Stimulated activated CD4-positive, alpha-beta T cell treated with anti-CD3 and anti-CD28 coated beads, Interleukin-2, amount 100 ng/mL, for 24 hours (primary cell): ENCODE measurements at places on chromosomes 13 and 19.

GRCh38 chr13:73803997-73804396 lies 330.2 kb downstream of the KLF12 start:
- DNase-seq = no peak

DNA sequence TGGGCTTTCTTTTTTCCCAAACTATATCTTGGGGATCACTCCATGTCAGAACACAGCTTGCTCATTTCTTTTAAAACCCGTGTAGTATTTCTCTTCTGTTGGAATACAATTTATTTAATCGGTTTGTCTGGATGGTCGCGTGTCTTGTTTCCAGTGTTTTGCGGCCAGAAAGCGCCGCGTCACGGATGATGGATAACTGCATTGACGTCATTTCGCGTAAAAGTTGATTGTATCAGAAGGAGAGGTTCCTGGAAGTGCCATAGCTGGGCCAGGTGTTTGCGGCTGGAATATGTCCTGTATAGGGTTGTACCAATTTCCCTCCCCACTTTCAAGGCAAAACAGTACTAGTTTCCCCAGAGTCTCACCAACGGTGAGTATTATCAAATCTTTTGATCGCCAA lies 9.7 kb downstream of the ACTL9 start:
- DNase-seq = no peak

- no peak for DNase-seq
These were observed 2.1 kb upstream of the PCDH17 start for GRCh38 chr13:57629391-57629804.

DNA sequence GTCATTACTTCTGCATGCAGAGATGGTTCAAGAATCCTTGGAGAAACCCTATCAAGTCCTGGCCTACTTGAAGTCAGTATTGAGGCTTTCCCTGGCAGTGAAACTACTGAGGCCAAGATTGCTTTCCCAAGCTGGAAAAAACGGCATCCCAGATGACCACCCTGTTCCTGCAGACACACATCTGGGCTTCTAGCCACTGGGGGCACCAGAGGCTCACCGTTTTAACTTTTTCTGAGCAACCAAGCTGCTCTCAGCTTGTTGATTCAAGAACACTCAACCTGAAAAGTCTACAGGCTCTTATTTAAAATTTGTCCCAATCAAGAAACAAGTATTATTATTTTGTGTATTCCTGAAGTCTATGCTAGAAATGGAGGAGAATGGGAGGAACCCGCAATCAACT lies 66.6 kb downstream of the SPRYD7 start:
- DNase-seq = no peak

- DNase-seq = no peak
These were observed 38.7 kb upstream of the CYSLTR2 start for GRCh38 chr13:48615049-48615448.

DNA sequence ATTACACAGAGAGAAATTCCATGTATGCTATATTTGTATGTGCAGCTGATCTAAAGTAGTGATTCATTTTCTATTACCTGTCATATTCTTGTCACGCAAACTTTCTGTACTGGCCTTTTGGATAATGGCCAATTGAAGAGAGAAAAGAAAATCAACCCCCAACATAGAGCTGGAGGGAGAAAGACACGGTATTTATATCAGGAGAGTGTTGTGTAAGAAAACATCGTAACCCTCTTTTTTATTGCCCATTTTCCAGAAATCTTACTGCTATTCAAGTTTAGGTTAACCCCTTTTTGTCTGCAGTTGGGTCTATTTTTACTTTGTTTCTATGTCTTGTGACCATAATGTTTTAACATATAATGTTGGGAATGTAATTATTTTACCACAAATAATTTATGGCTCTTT lies 27.9 kb downstream of the DGKH start:
- DNase-seq = no peak

DNA sequence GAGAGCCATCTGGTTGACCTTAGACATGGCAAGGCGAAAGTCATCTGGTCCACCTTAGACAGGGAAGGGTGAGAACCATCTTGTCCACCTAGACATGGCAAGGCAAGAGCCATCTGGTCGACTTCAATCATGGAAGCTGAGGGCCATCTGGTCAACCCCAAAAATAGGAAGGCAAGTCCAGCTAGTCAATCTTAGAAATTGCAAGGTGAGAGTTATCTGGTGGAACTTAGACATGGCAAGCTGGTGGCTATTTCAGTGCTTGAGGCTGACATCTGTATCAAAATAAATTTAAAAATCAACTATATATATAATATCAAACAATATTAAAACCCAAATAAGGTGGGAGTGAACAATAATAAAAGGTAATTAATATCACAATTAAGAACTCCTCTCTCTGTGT lies 83.9 kb downstream of the ZNF726 start:
- DNase-seq = no peak

GRCh38 chr19:33293255-33294057 lies 8.9 kb downstream of the CEBPA start:
- DNase-seq = no peak

GRCh38 chr19:32532233-32532632 lies 48.8 kb upstream of the PDCD5 start:
- no peak for DNase-seq

- no peak for DNase-seq
These were observed 12.7 kb downstream of the PRKCG start for GRCh38 chr19:53894707-53895106.

DNA sequence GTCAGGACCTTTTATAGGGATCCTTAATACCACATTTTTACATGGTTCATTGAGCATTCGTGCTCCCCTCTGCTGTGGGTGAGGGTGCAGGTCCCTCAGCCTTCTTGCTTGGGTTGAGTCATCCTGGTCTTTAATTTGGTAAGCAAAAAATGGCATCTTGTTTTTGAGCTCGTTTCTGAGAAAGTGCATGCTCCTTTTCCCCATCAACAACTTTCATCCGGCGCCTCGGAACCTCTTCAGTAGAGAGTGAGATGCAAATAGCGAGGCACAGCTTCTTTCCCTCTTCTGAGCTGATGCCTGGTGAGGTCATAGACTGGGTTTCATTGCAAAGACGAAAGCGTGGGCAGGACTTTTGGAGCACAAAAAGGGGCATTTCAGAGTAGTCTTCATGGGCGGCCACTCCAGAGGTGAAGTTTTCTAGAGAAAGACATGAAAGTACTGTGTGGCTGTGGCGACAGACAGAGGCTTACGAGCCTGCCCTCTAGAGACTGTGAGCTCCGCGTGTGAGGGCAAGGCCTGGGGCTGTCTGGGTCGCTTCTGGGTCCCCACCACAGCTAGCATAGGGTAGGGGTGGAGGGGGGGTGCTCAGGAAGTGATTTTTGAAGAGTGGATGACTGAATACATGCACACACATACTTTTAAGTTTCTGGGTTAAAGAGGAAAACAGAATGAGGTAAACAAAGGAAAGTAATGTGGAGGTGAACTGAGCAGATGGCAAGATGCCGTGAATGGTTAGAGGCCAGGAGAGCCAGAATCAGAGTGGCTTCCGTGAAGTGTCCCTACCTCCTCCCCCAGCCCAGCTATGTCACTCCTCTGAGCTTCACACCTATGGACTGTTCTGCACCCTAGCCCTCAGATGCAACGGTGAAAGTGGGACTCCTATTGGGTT lies 44.3 kb downstream of the BBC3 start:
- peak; percentile 86 for DNase-seq

DNA sequence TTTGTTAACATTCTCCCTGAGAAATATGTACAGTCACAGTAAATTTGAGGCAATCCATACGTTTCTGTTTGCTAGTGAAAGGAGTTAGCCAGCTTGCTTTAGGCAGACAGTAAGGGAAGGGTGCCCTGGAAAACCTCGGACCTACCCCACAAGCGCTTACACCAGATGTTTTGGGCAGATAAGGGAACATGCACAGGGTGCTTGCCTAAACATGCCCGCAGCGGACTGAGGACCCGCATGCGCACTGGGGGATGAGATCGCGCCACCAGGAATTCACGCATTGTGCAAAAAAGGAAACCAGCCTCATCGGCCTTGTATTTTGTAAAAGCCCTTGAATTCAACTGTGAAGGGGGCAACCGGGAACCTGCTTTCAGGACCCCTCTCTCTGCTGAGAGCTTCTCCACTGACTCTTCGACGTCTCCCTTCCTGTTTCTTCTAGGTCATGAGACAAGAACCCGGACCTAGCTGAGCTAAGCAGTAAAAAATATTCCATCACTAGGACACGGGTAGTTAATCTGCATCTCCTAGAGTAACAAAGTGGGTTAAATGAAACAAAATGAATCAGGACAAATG lies 1399.2 kb upstream of the ATXN8OS start:
- no peak for DNase-seq

- no peak for DNase-seq
These were observed 286.4 kb downstream of the RBM26 start for GRCh38 chr13:79119578-79120107.

- DNase-seq = no peak
These were observed 293.7 kb downstream of the SUCLA2 start for GRCh38 chr13:47707414-47707813.

DNA sequence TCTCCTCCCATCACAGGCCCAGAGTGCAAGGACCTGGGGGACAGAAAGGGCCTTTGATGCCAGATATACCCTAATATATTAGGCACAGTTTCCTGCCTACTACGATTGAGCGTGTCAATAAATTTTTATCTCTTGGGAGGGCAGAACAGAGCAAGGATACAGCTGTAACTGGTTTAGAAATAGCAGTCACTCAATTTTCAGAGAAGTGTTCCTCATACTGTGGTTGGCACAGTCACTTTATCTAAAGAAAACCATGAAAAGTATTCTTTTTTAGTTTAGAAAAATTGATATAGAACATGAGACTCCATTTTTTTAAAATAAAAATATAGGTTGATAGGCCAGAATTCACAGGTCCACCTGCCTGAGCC lies 460 bp upstream of the ZNF155 start:
- DNase-seq = no peak

- DNase-seq = no peak
These were observed 6.0 kb upstream of the BCL3 start for GRCh38 chr19:44742330-44743061.

- DNase-seq = no peak
These were observed 1.5 kb downstream of the EPSTI1 start for GRCh38 chr13:42990291-42991232.

DNA sequence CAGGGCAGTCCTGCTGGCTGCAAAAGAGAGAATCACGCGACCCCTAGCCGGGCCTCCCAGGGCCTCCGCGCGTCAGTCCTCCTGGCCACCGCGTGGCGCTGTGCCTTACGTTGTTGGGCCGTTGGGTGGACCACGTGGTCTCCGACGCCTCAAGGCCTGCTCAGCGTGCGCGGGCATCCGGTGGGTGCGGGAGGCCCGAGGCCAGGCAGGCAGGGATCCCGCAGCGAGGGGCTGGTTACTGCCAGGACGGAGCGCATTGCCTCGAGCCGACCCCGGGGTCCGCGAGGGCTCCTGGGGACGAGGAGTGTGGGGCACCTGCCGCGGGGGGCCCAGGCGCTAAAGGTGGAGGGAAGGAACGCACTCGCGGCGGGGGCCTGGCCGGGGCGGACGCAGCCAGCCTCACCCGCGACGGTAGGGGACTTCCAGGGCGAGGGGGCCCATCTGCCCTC lies at the start of gene TDRD12:
TDRD12 (plus strand) TSS at position 157 of the 449 bp plus-strand sequence. CDS start 306 bp downstream, outside the sequence.
- no peak for DNase-seq

DNA sequence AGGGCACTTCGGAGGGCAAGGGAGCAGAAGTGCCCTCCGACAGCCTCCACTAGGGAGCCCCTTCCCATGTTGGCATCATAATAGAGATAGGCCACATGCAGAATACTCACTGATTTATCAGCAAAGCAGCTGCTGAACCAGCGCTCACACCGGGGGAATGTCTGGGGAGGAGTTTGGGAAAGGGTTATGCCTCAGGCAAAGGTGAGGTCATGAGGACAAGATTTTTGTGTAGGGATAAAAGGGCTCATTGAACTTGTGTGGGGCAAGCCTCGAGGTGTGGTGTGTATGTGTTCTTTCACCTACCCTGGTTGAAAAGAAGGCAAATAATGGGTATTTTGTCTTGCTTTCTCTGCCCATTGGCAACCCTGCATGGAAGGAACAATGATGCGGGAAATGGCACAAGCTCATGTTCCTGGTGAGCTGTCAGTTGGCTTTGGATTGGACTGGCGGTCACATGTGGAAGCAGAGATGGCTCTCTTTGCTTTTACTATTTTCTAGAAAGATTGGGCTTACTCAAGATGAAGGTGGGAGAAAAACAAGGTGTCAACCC lies 39.1 kb upstream of the SLC7A9 start:
- DNase-seq = no peak

GRCh38 chr19:6564393-6564792 lies 26.6 kb downstream of the CD70 start:
- DNase-seq = no peak

- DNase-seq = no peak
These were observed 74.6 kb upstream of the C13orf46 start for GRCh38 chr13:114048443-114048842.

GRCh38 chr13:40053401-40053800 lies 397.9 kb downstream of the COG6 start:
- DNase-seq = no peak

- no peak for DNase-seq
These were observed 368.0 kb upstream of the SGCG start for GRCh38 chr13:22812793-22813192.

DNA sequence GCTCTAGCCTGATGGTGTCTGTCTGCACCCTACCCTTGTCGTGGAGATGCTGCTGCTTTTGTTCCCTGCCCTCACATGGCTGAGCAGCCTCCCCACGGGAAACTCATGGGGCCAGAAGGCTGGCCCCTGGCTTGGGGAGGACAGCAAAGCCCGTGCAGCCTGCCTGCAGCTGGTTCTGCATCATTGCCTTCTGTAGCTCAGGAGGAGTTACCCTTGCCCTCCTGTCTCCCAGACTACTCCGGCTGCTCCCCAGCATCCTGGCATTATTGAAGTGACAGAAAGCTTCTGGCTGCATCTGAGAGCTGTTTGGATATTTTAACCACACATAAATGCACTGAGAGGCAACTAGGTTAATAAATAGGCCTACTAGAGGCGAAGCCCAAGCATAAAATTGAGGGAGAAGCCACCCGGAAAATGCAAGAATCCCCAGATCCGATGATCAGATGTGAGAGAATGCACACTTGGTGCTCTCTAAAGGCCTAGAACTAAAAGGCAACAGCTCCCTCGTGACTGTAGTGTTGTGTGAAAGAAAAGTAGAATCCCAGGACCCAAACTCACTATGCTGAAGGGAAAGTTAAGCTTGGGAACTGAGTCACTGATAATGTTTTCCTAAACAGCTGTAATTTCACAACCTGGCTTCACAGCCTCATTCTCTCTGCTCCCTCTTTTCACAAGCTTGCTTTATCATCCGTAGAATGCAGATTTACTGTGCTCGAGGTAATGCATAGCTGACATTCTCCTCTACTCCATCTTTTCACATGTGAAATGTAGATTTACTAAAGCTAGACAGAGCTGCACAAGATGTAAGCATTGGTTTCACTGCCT lies 110.8 kb downstream of the TNFRSF19 start:
- no peak for DNase-seq

GRCh38 chr19:58001895-58002369 lies 688 bp downstream of the ZNF606 start:
- no peak for DNase-seq

GRCh38 chr13:34842466-34842865 lies 99.6 kb upstream of the NBEA start:
- no peak for DNase-seq
